ENCODE measurements at places on chromosomes 1 and 21.
A peak's percentile ranks its signal among the peaks of the same experiment; 100 is the strongest.

GRCh38 chr1:98660940-98661543 lies 479 bp upstream of the SNX7 start:
- no peaks in the 10 kb centered on the region for H3K36me3 ChIP-seq
- H3K27me3 ChIP-seq = no peaks in the 10 kb centered on the region
- H3K27ac ChIP-seq = peak overlapping the region; percentile 73
- DNase-seq = no peak
- H3K4me3 ChIP-seq = peak overlapping the region; percentile 71

DNA sequence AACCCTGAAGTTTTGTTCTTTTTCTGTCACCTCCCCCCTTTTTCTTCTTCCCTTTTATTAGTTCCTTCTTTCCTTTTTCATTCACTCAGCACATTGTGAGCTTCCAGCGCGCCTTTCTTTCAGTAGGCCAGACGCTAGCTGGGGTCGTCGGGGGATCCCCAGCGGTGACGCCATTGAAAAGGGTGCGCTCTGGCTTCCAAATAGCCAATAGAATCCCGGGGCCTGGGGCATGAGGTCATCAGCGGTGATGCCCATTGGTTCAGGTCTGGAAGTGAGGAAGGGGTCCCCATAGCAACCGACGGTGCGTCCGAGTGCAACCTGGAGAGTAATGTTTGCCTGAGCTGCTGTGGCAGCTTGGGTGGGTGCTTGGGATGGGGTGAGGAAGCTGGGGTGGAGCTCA lies 6.9 kb upstream of the EFNA3 start:
- no peaks in the 10 kb centered on the region for H3K36me3 ChIP-seq
- H3K4me3 ChIP-seq = no peak overlapping the region
- no peak for DNase-seq
- no peak overlapping the region for H3K27ac ChIP-seq

DNA sequence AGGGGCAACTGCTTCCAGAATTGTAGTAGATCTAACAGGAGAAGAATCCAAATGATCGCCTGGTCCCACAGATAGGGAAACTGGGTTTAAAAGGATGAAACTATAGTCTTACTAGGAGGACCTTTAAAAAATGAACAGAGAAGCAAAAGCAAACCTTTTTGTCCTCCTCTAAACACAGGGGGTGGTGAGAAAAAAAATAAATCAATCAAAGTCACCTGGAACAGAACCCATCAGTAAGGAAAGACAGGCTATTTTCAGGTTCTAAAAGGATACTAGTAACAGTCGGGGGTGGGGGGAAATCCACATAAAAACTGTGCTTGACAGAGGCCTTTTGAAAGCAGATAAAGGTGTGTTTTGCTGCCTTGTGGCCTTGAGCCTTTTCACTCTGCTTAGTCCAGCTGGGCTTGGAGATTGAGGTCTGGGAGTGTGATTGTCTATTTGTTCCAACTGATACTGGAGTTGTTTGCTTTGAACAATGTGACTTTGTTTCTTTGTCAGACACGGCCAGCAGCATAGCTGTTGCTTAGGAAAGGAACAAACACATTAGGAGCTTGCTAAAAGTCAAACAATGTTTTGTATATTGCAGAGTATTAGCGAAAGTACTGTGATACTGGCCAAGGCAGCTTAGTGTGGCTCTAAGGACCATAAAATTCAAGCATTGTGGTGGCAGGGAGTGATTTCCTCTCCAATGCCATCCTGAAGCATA lies 141.1 kb upstream of the IRF2BP2 start:
- peaks cover 11% of the 10 kb centered on the region for H3K4me1 ChIP-seq
- H3K27ac ChIP-seq = no peak overlapping the region
- no peaks in the 10 kb centered on the region for H3K36me3 ChIP-seq
- no peak overlapping the region for H3K4me3 ChIP-seq
- no peaks in the 10 kb centered on the region for H3K27me3 ChIP-seq

GRCh38 chr1:231040019-231040799 lies at the start of gene FAM89A:
TSS of gene FAM89A (minus strand) at chr1:231040254. CDS start at chr1:231040211, 43 bp downstream.
- peak within 1 kb of the TSS; percentile 77 for H3K27ac ChIP-seq
- H3K27me3 ChIP-seq = no peaks in the 10 kb centered on the region
- H3K4me1 ChIP-seq = peaks cover 4% of the 10 kb centered on the region
- H3K36me3 ChIP-seq = no peaks in the 10 kb centered on the region

DNA sequence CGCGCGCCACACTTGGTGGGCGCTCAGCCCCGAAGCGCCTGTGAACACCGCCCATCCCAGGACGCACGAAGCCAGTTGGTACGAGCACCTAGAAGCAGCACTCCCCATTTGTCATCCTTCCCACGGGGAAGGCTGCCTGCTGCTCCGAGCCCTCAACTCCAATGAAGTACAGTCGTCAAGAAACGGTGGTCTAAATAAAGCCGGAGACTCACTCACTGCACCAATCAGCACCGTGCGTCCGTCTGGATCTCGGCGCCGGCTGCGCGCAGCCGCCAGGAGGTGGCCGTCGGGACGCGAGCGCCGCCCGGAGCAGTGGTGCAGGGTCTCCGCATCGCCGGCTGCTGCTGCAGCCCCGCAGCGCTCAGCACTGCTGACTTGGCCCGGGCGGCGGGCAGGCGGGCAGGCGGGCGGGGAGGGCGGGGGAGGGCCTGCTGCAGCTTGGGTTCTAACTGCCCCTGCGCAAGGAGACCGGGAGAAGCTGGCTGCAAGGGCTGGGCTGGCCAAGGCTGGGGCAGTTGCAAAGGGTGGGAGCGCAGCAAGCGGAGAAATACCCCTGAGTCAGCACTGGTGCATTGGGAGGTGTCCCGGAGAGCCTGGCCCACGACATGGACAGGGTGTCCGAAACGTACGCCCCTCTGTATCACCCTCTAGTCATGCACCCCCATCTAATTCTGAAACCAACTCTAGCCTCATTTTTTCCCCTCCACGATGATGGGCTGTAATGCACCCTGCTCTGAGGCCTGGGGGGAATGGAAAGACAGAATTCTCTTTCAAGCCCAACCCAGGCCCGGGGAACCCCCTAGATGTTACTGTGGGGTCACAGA lies 35.8 kb upstream of the H6PD start:
- H3K4me1 ChIP-seq = peaks cover 7% of the 10 kb centered on the region
- H3K27ac ChIP-seq = no peak overlapping the region
- no peaks in the 10 kb centered on the region for H3K36me3 ChIP-seq
- no peak overlapping the region for H3K4me3 ChIP-seq
- peaks cover 43% of the 10 kb centered on the region for H3K27me3 ChIP-seq

DNA sequence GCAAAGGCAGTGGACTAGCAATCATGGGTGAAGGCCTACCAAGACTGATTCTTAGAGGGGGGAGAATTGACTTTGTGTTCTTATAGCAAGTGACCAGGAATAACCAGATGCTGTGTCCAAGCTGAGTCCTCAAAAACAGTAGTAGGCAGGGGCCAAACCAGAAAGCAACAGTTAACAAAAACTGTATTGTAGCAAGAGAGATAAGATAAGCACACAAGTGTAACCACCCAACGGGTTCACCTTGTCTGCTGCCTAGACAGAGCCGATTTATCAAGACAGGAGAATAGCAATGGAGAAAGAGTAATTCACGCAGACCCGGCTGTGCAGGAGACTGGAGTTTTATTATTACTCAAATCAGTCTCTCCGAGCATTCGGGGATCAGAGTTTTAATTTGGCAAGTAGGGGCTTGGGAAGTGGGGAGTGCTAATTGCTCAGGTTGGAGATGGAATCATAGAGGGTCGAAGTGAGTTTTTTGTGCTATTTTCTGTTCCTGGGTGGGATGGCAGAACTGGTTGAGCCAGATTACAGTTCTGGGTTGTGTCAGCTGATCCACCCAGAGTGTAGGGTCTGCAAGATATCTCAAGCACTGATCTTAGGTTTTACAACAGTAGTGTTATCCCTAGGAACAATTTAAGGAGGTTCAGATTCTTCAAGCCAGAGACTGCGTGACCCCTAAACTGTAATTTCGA lies 8.3 kb upstream of the CSRP1 start:
- no peak overlapping the region for H3K4me3 ChIP-seq
- no peaks in the 10 kb centered on the region for H3K27me3 ChIP-seq
- DNase-seq = no peak
- no peak overlapping the region for H3K27ac ChIP-seq
- H3K36me3 ChIP-seq = no peaks in the 10 kb centered on the region

DNA sequence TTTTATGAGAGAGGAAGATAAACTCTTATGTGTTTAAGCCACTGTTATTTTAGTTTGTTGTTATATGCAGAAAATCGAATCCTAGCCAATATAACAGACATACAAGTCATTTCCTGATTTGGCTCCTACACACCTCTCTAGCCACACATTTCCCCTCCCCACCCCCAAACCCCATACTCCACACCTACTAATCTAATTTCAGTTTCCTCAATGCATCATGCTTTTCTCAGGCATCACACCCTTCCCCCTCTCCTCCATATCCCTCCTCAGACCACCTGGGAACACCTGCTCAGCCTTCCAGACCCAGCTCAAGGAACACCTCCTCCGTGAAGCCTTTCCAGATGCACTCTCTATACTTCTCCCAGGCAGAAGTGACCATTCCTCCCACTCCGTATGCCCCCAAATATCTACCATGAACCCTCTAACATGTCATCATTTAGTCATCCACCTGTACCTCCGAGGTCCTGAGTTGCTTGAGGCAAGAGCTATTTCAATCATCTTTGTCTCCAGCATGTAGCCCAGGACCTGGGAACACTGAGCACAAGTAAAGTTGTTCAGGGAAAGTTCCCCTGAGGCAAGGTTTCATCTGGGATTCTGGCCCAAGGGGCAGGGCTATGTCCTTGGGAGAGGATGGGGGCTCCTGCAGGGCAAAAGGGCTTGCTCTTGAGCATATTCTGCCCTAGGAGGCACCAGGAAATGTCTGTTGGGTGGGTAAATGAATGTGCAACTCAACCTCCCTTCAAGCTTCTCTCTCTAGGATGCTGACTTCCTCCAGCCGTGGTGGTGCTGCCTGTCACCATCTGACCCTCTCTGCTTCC lies 126.8 kb downstream of the HIVEP3 start:
- no peaks in the 10 kb centered on the region for H3K4me1 ChIP-seq
- H3K4me3 ChIP-seq = no peak overlapping the region
- no peaks in the 10 kb centered on the region for H3K27me3 ChIP-seq
- no peaks in the 10 kb centered on the region for H3K36me3 ChIP-seq
- DNase-seq = no peak
- H3K27ac ChIP-seq = no peak overlapping the region

GRCh38 chr1:68495532-68495931 lies 1.4 kb downstream of the DEPDC1 start:
- peaks cover 17% of the 10 kb centered on the region for H3K4me1 ChIP-seq
- peak overlapping the region; percentile 81 for H3K27ac ChIP-seq
- H3K4me3 ChIP-seq = peak overlapping the region; percentile 95
- no peak for DNase-seq
- no peaks in the 10 kb centered on the region for H3K27me3 ChIP-seq

GRCh38 chr1:207938016-207938415 lies 27.1 kb upstream of the CD34 start:
- no peak overlapping the region for H3K4me3 ChIP-seq
- H3K36me3 ChIP-seq = no peaks in the 10 kb centered on the region
- H3K27ac ChIP-seq = no peak overlapping the region
- no peaks in the 10 kb centered on the region for H3K4me1 ChIP-seq

DNA sequence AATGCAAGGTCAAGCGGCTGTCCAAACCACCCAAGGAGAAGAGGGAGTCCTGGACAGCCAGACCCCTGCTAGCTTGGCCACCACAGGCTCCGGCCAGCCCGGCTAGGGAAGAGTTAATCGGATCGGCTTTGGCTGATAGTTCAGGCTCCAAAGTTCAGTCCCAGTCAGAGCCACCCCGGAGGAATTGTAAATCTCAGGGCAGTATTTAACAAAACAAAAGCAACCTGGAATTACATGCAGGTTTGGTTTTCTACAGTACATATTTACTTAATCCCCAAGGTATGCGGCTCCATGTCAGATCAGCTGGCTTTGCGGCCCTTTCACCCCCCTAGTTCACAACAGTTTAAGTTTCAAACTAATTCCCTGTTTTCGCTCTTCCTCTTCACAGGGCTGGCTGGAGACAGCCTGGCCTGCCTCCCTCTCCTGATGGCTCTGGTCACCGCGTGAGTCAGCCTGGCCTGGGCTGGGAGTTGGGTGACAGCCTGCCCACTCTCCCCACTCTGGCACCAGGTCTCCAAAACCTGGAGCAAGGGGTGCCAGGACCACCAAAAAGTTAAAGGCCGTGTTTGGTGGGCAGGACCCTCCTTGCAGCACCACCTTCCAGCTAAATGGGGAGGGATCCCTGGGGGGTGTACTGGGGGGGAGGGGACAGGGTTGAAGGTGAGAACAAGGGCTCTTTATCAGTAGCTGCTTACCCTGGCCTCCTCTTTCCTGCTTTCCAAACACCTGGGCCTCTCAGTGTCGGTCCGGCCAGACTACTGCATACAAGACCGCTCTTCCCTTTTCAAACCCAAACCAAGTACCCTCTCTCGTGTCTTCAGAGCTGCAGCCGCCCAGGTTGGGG lies 1.9 kb downstream of the DHRS3 start:
- DNase-seq = no peak
- 0 out of 2 replicates have a peak, but pooled peaks cover 2% of the 10 kb centered on the region for H3K36me3 ChIP-seq
- H3K4me3 ChIP-seq = peak overlapping the region; percentile 75
- no peaks in the 10 kb centered on the region for H3K27me3 ChIP-seq
- peak overlapping the region; percentile 97 for H3K27ac ChIP-seq

GRCh38 chr1:78005755-78006154 lies 1.0 kb downstream of the DNAJB4 start:
- peak overlapping the region; percentile 71 for H3K27ac ChIP-seq
- DNase-seq = peak; percentile 48
- H3K27me3 ChIP-seq = no peaks in the 10 kb centered on the region
- H3K4me1 ChIP-seq = peaks cover 41% of the 10 kb centered on the region

DNA sequence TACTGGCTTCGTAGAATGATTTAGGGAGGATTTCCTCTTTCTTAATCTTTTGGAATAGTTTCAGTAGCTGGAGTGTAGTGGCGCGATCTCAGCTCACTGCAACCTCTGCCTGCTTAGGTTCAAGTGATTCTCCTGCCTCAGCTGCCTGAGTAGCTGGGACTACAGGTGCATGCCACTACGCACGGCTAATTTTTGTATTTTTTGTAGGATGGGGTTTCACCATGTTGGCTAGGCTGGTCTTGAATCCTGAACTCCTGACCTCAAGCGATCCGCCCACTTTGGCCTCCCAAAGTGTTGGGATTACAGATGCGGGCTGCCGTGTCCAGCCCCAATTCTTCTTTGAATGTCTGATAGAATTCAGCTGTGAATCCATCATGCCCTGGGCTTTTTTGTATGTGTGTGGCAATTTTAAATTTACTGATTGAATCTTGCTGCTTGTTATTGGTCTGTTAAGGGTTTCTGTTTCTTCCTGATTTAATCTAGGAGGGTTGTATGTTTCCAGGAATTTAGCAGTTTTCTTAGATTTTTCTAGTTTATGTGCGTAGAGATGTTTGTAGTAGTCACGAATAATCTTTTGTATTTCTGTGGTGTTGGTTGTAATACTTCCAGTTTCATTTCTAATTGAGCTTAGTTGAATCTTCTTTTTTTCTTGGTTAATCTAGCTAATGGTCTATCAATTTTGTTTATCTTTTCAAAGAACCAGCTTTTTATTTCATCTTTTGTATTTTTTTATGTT lies 15.3 kb downstream of the MAN1C1 start:
- H3K4me1 ChIP-seq = no peaks in the 10 kb centered on the region
- no peaks in the 10 kb centered on the region for H3K36me3 ChIP-seq
- H3K4me3 ChIP-seq = no peak overlapping the region
- no peak overlapping the region for H3K27ac ChIP-seq
- no peak for DNase-seq
- H3K27me3 ChIP-seq = 0 out of 2 replicates have a peak, but pooled peaks cover 3% of the 10 kb centered on the region

GRCh38 chr21:15870819-15871218 lies 141.0 kb downstream of the USP25 start:
- H3K4me1 ChIP-seq = no peaks in the 10 kb centered on the region
- H3K27me3 ChIP-seq = no peaks in the 10 kb centered on the region
- H3K27ac ChIP-seq = no peak overlapping the region
- DNase-seq = no peak
- no peaks in the 10 kb centered on the region for H3K36me3 ChIP-seq
- no peak overlapping the region for H3K4me3 ChIP-seq
